Uterus (tissue), 4 donors: ENCODE measurements at places on chromosomes 3 and 15. TPM values are rescaled to one million over a fixed set of nuclear protein-coding genes. Genes with fewer than 3 reads are reported as not detected.

The CHRM5 gene
- not detected for total RNA-seq

The GHSR gene
- not detected for total RNA-seq

The SLC6A6 gene
- 16.5 TPM for total RNA-seq

The KLHL40 gene
- not detected for total RNA-seq

The DOCK3 gene
- 1.6 TPM for total RNA-seq

The FHIT gene
- 8.8 TPM for total RNA-seq

The MB21D2 gene
- total RNA-seq, result 7.7 TPM

DNA sequence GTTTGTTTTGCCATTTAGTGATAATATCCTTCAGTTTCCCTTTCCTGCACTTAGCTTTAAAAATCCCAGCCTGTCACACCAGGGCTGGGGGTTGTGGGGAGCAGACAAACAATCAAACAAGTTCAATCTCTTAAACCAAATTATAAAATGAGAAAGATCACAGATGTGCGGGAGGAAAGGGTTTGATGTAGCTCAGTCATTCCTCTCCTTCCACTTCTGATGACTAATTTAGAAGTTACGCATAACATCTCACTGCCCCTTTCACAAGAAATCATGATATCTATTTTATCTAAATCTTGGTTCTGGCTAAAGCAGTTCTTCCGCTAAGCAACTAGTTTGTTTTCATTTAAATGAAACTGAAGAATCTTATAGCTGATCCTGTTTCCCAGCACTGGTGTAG lies 34.1 kb upstream of the ATG7 start:
- no peak for DNase-seq

GRCh38 chr3:172549144-172549543 lies 25.9 kb upstream of the TNFSF10 start:
- DNase-seq, result no peak

GRCh38 chr3:95449841-95450240 lies 1364.6 kb upstream of the EPHA6 start:
- no peak for DNase-seq

GRCh38 chr3:67691207-67691606 lies 36.8 kb upstream of the SUCLG2 start:
- no peak for DNase-seq

DNA sequence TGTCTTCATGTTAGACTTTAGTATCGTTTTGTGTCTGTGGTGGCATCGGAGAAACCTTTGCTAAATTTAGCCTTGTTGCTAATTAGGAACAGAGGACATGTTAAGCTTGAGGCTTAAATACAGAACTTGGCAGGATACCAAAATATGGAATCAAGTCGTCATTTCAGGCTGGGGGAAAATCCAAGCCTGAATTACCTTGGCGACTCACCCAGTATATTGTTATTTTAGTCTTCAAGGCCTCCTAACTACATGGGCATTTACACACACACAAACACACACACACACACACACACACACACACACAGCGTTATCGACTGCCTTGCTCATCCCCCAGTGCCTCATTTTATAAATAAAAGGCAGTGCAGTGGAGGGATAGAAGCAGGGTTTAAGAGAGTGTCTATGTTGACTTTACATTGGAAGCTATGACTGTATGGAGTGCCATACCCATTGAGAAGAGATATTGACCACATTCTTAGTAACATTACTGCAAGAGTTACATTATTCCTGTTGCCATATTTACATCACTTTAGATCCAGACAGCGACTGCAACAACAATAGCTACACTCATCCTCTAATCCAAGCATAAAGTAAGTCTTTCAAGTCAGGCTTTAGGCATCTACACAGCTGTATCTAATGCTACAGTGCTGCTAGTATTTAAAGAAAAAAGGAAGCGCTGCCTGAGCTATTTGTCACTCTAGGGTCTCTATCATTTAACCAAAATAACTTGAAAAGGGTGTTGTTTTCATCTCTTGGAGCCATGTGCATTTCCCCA lies 210.8 kb upstream of the SEMA6D start:
- DNase-seq, result no peak

GRCh38 chr3:155111971-155112370 lies 31.9 kb downstream of the MME start:
- no peak for DNase-seq

- no peak for DNase-seq
Measured at GRCh38 chr3:197889204-197889930, 60.6 kb upstream of the RPL35A start.

DNA sequence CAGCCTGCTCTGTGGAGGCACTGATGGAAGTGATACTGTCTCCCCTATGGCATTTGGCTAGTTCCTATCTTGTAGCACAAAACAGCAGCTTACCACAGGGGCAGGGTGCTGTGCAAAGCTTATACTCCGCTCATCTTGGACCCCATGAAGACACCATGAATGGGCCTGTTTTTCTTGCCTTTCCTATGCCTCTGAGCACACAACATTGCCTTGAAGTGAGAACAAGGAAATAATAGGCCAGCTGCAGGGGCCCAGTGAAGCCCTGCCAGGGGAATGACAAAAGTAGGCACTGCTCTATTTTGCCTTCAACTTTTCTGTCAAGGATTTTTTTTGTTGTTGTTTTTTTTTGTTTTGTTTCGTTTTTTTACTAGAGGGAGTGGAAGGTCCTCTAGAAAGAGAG lies 110.3 kb downstream of the PDE8A start:
- DNase-seq, result no peak

DNA sequence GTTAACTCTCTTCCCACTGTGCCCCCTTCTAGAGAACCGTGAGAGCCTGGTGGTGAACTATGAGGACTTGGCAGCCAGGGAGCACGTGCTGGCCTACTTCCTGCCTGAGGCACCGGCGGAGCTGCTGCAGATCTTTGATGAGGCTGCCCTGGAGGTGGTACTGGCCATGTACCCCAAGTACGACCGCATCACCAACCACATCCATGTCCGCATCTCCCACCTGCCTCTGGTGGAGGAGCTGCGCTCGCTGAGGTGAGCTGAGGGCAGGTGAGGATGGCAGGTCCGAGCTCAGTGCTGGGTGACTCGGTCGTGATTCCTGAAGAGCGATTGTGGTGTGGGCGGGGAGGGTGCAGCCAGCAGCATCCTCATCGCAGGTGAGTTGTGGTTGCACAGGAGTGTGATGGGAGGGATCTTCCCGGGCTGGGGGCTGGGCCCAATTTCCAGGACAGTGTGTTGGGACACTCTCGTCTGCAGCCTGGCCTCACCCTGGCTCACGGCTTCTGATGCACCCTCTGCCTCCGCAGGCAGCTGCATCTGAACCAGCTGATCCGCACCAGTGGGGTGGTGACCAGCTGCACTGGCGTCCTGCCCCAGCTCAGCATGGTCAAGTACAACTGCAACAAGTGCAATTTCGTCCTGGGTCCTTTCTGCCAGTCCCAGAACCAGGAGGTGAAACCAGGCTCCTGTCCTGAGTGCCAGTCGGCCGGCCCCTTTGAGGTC lies 8.0 kb downstream of the MCM2 start:
- no peak for DNase-seq

DNA sequence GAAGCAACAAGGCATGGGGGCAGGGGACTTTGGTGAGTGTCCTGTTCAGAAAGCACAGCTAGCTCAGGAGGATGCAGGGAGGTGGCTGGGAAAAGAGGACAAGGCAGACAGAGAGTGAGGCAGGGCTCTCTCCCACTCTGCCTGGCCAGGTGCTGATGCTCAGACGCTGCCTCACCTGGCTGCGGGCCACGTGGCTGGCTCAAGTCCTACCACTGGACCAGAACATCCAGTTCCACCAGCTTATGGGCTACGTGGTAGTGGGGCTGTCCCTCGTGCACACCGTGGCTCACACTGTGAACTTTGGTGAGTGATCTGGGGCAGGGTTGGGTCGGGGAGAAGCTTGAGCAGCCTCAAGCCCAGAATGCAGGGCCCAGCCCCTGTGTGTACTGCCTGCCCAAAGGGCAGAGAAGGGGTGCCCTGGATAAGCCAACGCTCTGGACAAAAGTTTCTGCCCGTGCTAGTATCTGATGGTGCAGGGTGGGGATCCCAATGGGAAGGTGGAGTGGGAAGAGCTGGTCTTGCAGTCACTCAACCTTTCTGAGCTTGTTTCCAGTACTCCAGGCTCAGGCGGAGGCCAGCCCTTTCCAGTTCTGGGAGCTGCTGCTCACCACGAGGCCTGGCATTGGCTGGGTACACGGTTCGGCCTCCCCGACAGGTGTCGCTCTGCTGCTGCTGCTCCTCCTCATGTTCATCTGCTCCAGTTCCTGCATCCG lies 20.9 kb downstream of the NOX5 start:
- DNase-seq, result no peak

DNA sequence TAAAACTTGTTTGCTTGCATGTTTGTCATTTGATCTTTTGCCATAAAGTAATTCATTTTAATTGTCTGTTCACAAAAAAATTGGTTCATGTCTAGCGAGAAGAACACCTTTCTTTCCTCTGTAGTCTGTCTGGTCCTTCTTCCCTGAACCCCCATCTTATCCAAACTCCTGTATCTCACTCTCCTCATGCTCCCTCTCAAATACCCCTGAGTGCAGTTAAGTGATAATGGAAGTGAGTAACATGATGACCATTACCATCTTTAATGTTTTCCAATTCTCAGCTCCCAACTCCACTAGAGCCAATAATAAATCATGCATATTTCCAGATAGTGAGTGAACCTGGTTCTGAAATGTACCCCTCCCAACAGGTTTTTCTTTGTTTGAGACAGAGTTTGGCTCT lies 14.2 kb upstream of the KCNMB3 start:
- DNase-seq, result no peak

DNA sequence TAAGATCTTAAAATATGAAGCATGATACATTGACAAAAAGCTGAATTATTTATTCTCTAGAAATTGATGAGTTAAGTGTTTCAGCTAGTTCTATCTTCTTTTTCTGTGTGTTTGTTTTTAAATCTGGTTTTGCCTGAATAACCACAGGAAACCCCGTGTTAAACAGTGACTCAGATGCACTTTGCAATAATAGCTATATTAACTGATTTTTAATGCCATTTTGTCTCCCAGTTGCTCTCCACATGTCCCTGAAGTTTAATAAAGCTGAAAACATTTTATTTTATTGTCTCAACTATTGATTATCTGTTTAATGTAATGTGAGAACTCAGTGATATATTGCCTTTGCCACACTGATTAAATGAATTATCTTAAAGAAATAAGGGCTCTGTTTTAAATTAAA lies 42.8 kb upstream of the ROBO1 start:
- no peak for DNase-seq

GRCh38 chr3:50246517-50246954 lies 10.5 kb downstream of the GNAI2 start:
- DNase-seq, result peak; percentile 72

- DNase-seq, result peak; percentile 0
Measured at GRCh38 chr15:73888224-73889041, 15.1 kb downstream of the TBC1D21 start.

DNA sequence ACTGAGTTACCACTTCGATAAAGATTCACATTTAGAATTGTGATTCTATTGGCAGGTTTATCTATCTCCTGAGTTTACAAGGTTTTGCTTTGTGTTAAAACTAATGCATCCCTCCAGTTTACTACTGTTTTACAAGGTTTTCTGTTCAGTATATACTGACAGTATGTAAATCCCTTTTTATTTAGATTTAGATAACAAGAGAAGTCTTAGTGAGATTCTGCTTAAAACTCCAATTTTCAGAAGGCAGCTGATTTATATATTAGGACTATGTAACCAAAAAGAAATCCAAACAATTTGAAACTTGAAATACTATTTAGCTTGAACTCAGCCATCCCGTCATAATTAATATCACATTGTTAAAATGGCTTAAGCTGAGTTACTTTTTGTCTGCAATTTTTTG lies 619.2 kb downstream of the NAALADL2 start:
- DNase-seq, result no peak

GRCh38 chr3:168558728-168559411 lies 463.1 kb upstream of the GOLIM4 start:
- DNase-seq, result no peak

GRCh38 chr3:69016102-69016501 lies 2.6 kb upstream of the EOGT start:
- no peak for DNase-seq

GRCh38 chr3:47635536-47635935 lies 56.9 kb upstream of the CSPG5 start:
- no peak for DNase-seq

GRCh38 chr3:98004721-98005120 lies 30.4 kb downstream of the GABRR3 start:
- DNase-seq, result no peak
